ENCODE measurements at places on chromosomes 2 and 18.

GRCh38 chr2:112184121-112184520 is 45.9 kb downstream of the FBLN7 start:
- no peak for DNase-seq

- DNase-seq, result no peak
Observed at GRCh38 chr18:54777118-54777791, 51.0 kb upstream of the RAB27B start.

DNA sequence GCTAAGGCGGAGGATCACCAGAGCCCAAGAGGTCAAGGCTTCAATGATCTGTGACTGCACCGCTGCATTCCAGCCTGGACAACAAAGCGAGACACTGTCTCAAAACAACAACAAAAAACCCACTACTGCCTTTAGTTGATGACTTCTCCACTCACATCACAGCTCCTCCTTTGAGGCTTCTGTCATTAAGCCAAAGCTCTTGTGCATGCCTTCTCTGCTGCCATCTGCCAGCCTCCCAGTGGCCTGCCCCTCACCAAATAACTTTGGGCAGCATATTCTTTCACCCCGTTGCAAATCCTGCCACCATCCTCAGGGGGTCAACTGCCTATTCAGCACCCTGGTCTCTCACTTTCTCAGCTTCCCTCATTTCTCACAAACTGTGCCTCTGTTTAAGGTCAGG is 27.5 kb downstream of the OSBPL1A start:
- no peak for DNase-seq

- no peak for DNase-seq
Observed at GRCh38 chr2:134499307-134499926, 219.4 kb downstream of the TMEM163 start.

DNA sequence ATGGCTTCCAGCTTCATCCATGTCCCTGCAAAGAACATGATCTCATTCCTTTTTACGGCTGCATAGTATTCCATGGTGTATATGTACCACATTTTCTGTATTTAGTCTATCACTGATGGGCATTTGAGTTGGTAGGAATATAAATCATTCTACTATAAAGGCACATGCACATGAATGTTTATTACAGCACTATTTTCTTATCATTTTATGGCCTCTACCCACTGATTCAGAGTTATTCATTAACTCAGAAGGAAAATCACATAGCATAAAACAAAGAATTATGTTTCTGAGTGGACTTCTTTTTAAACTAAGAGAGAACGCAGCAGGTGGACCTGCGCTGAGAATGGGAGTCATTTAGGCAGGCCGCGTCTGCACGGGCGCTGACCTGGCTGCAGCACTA is 619.6 kb downstream of the FBXO15 start:
- DNase-seq, result no peak

- DNase-seq, result no peak
Observed at GRCh38 chr2:160517731-160518130, 24.1 kb upstream of the RBMS1 start.

DNA sequence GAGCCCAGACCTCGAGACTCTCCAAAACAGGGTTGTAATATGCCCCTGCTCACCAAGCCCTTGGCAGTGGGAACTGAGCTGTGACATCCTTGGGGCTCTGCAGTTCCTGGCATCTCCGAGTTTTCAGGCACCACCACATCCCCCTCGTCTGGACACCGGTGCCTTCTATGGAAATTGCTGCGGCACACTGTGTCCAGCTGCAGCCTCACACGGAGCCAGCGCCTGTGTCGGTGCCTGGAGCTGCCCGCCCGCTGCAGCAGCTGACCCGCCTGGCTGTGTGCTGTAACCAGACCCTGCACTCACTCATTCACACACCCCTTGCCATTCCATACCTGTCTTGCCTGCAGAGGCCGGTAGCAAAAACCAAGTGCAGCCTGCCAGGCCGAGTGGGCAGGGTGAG is 11.8 kb downstream of the IWS1 start:
- DNase-seq, result no peak

- no peak for DNase-seq
Observed at GRCh38 chr2:109719871-109720270, 74.2 kb upstream of the RGPD5 start.

DNA sequence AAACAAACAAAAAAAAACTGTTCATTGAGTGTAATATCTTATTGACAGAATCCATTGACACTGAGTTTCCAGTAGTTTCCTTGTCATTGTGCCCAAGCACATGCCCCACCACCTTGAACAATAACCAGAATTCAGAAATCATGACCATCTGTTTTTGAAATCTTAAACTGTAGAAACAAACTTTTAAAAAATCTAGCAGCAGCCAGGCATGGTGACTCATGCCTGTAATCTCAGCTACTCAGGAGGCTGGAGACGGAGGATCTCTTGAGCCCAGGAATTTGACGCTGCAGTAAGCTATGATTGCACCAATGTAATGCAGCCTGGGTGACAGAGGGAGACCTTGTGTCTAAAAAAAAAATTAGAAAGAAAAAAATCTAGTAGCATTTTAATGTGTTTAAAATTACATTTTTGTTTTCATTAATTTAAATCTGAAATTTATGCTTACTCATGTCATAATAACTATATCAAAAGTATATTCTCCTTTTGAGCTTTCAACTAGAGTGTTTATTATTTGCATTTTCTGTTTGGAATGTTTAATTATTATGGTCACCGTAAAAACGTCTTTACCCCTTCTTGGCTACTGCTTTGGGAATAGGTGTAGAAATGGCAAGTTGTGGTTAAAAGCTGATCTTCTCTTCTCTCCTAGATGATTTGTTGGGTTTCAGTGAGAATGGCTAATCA is 25.2 kb upstream of the STON1 start:
- no peak for DNase-seq

- DNase-seq, result no peak
Observed at GRCh38 chr2:96207073-96207773, 1.4 kb downstream of the STARD7 start.

DNA sequence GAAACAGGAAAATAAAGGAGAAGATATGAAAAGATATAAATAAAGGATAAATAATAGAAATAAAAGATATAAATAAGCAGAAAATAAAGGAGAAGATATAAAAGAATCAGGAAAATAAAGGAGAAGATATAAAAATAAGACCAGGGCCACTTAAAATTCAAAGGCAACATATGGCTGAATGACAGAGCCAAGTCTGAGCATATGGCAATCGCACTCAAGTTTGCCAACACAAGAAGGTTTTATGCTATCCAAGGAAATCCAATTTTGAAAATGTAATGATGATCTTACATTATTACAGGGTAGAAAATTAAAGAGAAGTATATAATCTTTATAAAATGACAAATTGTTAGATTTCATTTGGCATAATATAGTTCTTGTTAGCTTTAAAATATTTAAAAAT is 33.6 kb downstream of the USP40 start:
- no peak for DNase-seq

DNA sequence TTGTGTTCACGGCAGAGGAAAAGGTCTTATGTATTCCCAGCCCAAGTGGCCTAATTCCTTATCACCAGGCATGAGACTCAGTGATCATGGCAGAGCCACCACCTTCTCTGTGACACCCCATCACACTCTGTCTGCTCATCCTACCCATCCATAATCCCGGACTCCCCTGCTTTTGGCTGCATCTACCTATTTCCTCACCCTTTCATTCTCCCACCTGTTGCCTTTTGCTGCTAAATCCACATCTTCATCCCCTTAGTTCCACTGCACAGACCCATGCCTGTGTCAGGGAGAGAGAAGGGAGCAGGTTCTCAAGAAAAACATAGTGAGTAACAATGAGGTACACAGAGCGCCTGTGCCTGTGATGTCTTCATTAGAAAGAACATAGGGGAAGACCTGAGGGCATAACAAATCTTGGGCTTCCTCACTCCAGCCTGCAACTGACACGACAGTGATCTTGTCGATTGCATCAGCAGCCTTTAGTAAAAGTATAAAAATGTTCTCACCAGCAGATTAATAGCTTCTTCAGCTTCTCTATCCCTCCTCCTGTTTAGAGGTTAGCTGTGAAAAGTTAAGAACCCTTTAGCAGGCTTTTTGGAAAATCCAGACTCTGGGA is 246.5 kb upstream of the SPRED2 start:
- DNase-seq, result no peak

DNA sequence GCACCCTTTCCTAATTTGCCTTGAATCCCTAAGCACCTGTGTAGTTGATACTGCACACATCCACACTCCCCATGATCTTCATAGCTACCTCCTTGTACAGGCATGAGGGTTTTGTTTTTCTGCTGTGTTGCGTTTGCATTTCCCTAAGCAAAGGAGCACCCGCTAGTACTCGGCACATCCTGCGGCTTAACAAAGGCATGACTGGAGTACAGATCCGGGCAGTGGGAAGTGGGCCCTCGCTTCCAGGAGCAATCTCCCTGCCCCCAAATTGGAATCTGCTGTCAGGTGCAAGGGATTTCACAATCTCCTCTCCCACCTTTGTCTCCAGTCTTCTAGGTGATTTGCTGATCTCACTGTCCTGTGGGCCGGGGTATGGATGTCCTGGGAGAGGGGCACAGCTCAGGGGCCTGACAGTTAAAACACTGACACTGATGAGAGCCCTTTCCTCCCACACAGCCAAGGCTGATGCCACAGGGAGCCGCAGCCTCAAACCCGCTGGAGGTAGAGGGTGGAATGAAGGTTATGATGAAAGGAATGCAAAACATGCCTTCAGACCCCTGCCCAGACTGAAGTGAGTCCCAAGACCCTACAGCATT is 98.7 kb upstream of the THOC1 start:
- DNase-seq, result no peak

DNA sequence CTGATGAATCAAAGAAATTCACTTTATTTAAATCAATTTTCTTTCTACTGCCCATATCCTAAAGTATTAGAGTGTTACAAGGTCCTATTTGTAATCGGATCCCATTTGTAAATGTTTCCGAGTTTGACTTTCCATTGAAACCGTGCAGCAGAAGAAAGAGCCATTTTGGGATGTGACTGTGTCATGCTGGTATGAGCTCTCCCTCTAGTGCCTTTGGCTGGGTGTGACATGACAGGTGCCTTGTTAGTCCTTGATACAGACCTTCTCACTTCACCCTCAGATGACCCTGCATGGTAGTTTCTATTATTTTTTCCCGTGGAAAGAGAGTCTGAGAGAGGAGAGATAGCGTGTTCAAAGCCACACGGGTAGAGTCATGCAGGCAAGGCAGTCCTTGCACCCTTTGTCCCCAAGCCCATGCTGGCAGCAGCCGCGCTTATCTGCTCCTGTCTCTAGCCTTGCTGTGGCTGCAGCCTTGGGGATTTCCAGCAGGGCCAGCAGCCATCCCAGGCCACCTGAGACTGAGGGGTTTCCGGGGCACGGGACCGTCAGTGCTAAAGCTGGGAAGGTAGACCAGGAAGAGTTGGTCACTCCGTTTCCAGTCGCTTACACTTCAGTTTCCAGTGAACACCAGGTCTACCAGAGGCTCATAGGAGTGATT is 21.4 kb downstream of the CHMP1B start:
- no peak for DNase-seq

DNA sequence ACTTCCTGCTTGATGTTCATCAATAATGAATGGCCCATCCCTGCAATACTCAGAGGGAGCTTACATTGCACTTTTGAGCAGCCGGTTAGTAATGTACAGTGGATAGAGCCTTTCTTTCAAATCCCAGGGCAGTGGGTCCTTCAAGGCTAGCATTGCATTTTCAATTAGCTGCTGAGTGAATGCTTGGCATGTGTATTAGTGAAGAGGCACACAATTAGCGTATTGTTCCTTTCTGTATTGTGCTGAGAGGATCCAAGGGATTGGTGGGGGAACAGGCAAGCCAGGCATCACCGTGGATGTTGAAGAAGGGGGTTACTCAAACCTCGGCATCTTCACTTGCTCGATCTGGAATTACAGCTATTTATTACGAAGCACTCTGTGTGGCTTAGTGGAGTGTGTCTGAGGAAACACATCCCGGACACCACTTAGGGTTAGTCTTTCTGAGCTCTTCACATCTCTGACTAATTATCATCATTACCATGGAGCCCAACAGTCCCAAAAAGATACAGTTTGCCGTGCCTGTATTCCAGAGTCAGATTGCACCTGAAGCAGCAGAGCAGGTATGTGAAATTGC is at the start of gene PPP1R1C:
Gene PPP1R1C, plus strand, starts transcription at position 222 of the 574 bp plus-strand sequence. Its CDS starts 258 bp downstream, at position 480.
- no peak for DNase-seq

GRCh38 chr2:186918495-186918894 is 69.5 kb upstream of the ZSWIM2 start:
- DNase-seq, result no peak

DNA sequence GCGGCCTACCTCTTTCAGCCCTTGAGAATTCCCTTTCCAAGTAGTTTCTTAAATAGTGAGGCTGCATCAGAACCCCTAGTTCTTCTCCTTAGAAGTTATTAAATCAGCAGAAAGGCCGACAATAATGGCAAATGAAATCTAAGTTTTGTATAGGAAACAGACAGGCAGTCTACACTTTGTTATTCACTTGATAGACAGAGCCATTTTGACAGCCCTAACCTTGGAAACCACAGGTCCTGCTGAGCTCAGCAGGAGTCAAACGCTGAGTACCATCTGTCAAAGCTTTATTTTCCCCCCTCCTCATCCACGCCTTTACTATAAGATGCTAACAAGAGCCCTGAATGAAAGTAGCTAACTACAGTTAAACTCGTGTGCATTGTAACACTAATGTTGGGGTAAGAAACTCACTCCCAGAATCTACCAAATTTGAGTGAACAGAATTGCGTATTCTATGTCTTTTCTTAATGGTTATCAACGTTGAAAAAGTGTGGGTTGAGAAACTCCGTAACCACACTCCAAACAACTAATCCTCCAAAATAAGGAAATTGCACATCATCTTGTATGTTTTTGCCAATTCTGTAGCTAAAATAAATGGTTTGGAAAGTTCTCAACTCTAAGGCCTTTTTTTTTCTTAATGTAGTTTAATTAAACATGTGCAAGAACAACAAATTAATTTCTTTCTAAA is 90.6 kb upstream of the EFEMP1 start:
- no peak for DNase-seq

GRCh38 chr2:165803123-165803760 is 9.2 kb upstream of the GALNT3 start:
- DNase-seq, result no peak

DNA sequence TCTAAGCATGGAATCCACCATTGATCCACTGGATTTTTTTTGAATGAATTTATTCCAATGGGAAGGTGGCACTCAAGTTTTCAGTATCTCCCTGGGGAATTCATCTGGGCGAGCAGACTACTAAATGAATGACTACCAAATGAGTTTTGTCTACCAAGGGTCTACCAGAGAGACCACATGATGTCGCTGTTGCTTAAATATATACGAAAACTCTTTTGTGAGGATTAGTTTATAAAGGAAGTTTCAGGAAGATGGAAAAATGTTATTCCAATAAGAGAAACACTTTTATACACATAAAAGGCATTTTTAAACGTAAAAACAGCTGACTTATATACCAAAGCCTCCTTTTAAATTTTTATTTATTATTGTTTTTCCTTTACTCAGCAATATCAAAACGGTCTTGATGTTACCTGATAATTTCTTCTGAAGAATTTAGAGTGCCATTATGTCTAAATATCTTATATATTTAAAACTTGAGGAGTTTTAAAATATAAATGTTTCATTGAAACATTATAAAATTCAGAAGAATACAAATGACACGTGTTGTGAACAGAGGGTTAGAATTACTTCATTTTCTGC is 139.7 kb downstream of the HRH4 start:
- no peak for DNase-seq

- DNase-seq, result no peak
Observed at GRCh38 chr18:7940971-7941370, 373.9 kb downstream of the PTPRM start.

GRCh38 chr2:123366239-123366837 is 658.7 kb upstream of the CNTNAP5 start:
- DNase-seq, result no peak

Data from stimulated activated CD4-positive, alpha-beta T cell treated with anti-CD3 and anti-CD28 coated beads, Interleukin-15, amount 100 ng/mL, for 1 hour (primary cell).